Activated naive CD4-positive, alpha-beta T cell treated with anti-CD3 and anti-CD28 coated beads for 36 hours (primary cell): ENCODE measurements at places on chromosomes 16 and 17. TPM values are rescaled to one million over a fixed set of nuclear protein-coding genes. Genes with fewer than 3 reads are reported as not detected.

The FOXJ1 gene
- 0.60 TPM for total RNA-seq

- H3K27me3 ChIP-seq = no peaks in the 10 kb centered on the region
- peaks cover 9% of the 10 kb centered on the region for H3K36me3 ChIP-seq
- no peak overlapping the region for H3K27ac ChIP-seq
These were observed 19.2 kb downstream of the DCUN1D3 start for GRCh38 chr16:20880867-20881502.

DNA sequence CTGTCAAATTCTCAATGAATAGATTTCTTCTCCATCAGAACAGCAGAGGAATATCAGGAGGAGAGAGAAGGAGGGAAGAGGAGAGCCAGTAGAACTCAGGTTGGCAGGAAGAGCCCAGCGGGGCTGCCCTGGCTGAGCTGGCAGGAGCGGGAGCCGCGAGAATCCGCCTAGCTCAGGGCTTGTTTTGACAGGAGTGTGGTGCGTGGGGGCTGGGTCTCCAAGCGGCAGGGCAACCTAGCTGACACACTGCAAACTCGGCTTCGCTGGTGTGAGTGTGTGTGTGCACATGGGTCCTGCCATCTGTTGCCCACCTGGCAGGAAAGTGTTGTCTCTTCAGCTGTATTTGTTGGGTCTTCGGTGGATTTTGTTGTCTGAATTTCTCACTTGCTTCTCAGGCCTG is 27.9 kb upstream of the BCAR1 start:
- H3K36me3 ChIP-seq = no peaks in the 10 kb centered on the region
- H3K4me1 ChIP-seq = peaks cover 2% of the 10 kb centered on the region
- peaks cover 8% of the 10 kb centered on the region for H3K27me3 ChIP-seq
- DNase-seq = no peak
- H3K4me3 ChIP-seq = no peak overlapping the region

The SLC16A5 gene
- total RNA-seq = 2.5 TPM

DNA sequence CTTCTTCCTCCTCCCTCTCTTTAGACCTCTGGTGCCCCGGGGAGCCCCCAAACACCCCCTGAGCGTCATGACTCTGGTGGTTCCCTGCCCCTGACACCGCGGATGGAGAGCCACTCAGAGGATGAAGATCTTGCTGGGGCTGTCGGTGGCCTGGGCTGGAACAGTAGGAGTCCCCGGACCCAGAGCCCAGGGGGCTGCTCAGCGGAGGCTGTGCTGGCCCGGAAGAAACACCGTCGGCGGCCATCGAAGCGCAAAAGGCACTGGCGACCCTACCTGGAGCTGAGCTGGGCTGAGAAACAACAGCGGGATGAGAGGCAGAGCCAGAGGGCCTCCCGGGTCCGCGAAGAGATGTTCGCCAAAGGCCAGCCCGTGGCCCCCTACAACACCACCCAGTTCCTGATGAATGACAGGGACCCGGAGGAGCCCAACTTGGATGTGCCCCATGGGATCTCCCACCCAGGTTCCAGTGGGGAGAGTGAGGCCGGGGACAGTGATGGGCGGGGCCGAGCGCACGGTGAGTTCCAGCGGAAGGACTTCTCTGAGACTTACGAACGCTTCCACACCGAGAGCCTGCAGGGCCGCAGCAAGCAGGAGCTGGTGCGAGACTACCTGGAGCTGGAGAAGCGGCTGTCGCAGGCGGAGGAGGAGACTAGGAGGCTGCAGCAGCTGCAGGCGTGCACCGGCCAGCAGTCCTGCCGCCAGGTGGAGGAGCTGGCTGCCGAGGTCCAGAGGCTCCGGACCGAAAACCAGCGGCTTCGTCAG is 7.5 kb downstream of the HEXIM2 start:
- DNase-seq = no peak
- H3K4me1 ChIP-seq = peaks cover 21% of the 10 kb centered on the region
- no peaks in the 10 kb centered on the region for H3K27me3 ChIP-seq
- H3K4me3 ChIP-seq = no peak overlapping the region

The ZFP3 gene
- total RNA-seq = 0.83 TPM

The PYY gene
- not detected for total RNA-seq

GRCh38 chr16:73186752-73187601 is 139.0 kb upstream of the ZFHX3 start:
- H3K4me1 ChIP-seq = no peaks in the 10 kb centered on the region
- no peak overlapping the region for H3K27ac ChIP-seq
- no peaks in the 10 kb centered on the region for H3K36me3 ChIP-seq
- H3K4me3 ChIP-seq = no peak overlapping the region

The KRTAP3-2 gene
- not detected for total RNA-seq

GRCh38 chr16:83653785-83654184 is 154.0 kb upstream of the HSBP1 start:
- no peak for DNase-seq
- H3K27ac ChIP-seq = no peak overlapping the region
- no peaks in the 10 kb centered on the region for H3K27me3 ChIP-seq

GRCh38 chr17:42937712-42938596 is 26.3 kb downstream of the AARSD1 start:
- H3K27ac ChIP-seq = no peak overlapping the region
- DNase-seq = peak; percentile 46
- no peaks in the 10 kb centered on the region for H3K36me3 ChIP-seq
- no peaks in the 10 kb centered on the region for H3K4me1 ChIP-seq
- no peak overlapping the region for H3K4me3 ChIP-seq
- H3K27me3 ChIP-seq = peaks cover 3% of the 10 kb centered on the region

The SLC12A3 gene
- not detected for total RNA-seq

- H3K27me3 ChIP-seq = peaks cover 16% of the 10 kb centered on the region
- H3K27ac ChIP-seq = no peak overlapping the region
- peaks cover 7% of the 10 kb centered on the region for H3K4me1 ChIP-seq
These were observed 19.7 kb downstream of the METRNL start for GRCh38 chr17:83099086-83099555.

- peaks cover 27% of the 10 kb centered on the region for H3K36me3 ChIP-seq
- no peak for DNase-seq
- H3K27ac ChIP-seq = no peak overlapping the region
- H3K4me1 ChIP-seq = peaks cover 4% of the 10 kb centered on the region
- H3K4me3 ChIP-seq = no peak overlapping the region
These were observed 55.0 kb upstream of the NOL11 start for GRCh38 chr17:67662712-67663111.

GRCh38 chr17:35864853-35865252 is 3.8 kb downstream of the HEATR9 start:
- H3K36me3 ChIP-seq = peaks cover 3% of the 10 kb centered on the region
- H3K4me1 ChIP-seq = peaks cover 6% of the 10 kb centered on the region
- DNase-seq = no peak
- H3K4me3 ChIP-seq = no peak overlapping the region
- H3K27ac ChIP-seq = no peak overlapping the region

The CHTF8 gene
- total RNA-seq = 114 TPM

DNA sequence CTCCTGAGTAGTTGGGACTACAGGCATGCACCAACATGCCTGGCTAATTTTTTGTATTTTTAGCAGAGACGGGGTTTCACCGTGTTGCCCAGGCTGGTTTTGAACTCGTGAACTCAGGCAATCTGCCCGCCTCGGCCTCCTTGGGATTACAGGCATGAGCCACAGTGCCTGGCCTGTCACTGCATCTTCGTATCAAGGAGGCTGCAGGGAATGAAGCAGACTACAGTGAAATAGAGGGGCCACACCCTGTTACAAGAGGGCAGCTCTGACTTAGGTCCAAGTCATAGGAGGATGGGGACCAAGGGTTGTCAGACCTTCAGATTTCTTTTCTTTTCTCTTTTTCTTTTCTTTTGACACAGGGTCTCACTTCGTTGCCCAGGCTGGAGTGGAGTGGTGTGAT is 28.7 kb downstream of the FA2H start:
- H3K4me3 ChIP-seq = no peak overlapping the region
- no peaks in the 10 kb centered on the region for H3K4me1 ChIP-seq
- no peaks in the 10 kb centered on the region for H3K36me3 ChIP-seq
- H3K27ac ChIP-seq = no peak overlapping the region

The OR4D1 gene
- total RNA-seq = 0.40 TPM

GRCh38 chr17:17078832-17079231 is 36.6 kb downstream of the MPRIP start:
- H3K27me3 ChIP-seq = no peaks in the 10 kb centered on the region
- peaks cover 12% of the 10 kb centered on the region for H3K36me3 ChIP-seq
- H3K27ac ChIP-seq = no peak overlapping the region
- H3K4me3 ChIP-seq = no peak overlapping the region
- no peak for DNase-seq
- H3K4me1 ChIP-seq = peaks cover 20% of the 10 kb centered on the region

- H3K27me3 ChIP-seq = peaks cover 6% of the 10 kb centered on the region
- no peaks in the 10 kb centered on the region for H3K4me1 ChIP-seq
- H3K4me3 ChIP-seq = no peak overlapping the region
- no peak for DNase-seq
- no peak overlapping the region for H3K27ac ChIP-seq
- peaks cover 4% of the 10 kb centered on the region for H3K36me3 ChIP-seq
These were observed 261.7 kb downstream of the CEP112 start for GRCh38 chr17:65930140-65930730.

DNA sequence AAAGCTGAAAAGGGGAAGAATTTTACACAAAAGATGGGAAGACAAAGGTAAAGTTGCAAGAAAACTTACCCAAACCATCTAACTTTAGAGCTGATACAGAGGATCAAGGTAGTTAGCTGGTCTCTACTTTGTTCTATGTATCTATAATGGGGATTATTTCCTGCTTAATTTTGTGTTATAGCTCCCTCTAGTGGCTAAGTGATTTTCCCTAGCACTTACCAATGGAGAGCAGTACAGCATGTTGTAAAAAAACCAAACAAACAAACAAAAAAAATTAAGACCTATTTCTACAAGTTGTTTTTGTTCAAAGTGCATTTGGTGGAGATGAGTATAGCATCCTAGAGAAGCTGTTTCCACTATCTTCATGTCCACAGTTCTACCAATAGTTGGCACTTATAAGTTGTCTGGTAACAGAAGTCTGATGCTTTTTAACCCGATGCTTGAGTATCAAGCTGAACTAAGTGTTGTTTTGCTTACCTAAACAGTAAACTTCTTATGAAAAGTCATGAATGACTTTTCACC is 7.5 kb downstream of the SRSF1 start:
- H3K4me3 ChIP-seq = no peak overlapping the region
- no peaks in the 10 kb centered on the region for H3K27me3 ChIP-seq
- H3K27ac ChIP-seq = peak overlapping the region; percentile 59
- H3K36me3 ChIP-seq = peaks cover 44% of the 10 kb centered on the region

DNA sequence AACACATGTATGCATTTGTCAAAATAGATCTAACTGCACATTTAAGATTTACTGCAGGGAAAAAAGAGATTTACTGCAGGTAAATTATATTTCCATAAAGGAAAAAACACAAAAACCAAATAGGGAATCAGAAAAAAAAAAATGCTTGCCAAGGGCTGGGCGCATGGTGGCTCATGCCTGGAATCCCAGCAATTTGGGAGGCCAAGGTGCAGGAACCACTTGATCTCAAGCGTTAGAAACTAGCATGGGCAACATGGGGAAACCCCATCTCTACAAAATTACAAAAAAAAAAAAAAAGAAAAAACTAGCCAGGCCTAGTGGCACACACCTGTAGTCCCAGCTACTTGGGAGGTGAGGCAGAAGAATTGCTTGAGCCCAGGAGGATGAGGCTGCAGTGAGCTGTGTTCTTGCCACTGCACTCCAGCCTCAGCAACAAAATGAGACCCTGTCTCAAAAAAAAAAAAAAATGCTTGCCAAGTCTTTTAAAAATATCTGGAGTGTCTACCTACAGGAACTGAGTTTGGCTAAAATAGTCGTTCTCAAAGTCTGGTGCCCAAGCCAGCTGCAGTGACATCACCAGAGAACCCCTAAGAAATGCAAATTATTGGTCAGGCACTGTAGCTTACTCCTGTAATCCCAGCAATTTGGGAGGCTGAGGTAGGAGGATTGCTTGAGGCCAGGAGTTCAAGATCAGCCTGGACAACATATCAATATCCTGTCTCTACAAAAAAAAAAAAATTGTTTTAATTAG is 17.5 kb downstream of the TRIM25 start:
- H3K36me3 ChIP-seq = peaks cover 62% of the 10 kb centered on the region
- no peaks in the 10 kb centered on the region for H3K27me3 ChIP-seq
- DNase-seq = no peak
- H3K4me1 ChIP-seq = peaks cover 7% of the 10 kb centered on the region

DNA sequence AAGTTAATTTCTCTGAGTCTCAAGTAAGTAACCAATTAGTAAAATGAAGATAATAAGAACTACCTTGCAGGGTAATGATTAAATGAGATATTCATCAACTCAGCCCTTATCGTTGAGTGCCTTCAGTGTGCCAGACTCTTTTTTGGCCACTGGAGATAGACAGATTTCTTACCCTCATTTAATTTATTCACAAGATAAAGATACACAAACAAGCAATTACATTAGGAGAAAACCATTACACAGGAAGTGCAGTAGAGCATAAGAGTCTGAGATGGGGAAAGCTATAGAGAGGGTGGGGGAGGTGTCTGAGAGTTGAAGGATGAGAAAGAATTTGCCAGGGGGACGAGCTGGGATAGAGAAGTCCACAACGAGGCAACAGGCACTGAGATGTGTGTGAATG is 72.5 kb upstream of the BCAR1 start:
- peaks cover 43% of the 10 kb centered on the region for H3K4me1 ChIP-seq
- H3K27ac ChIP-seq = no peak overlapping the region
- H3K36me3 ChIP-seq = peaks cover 6% of the 10 kb centered on the region
- DNase-seq = no peak
- H3K27me3 ChIP-seq = no peaks in the 10 kb centered on the region
